ENCODE measurements at places on chromosomes 6 and 20.

GRCh38 chr20:63215101-63216040 is 560 bp downstream of the YTHDF1 start:
- DNase-seq: peak; percentile 16

GRCh38 chr6:14743474-14744211 is 502.2 kb upstream of the JARID2 start:
- peak; percentile 91 for DNase-seq

- DNase-seq: no peak
These were observed 811 bp upstream of the RSPO4 start for GRCh38 chr20:1002682-1003561.

DNA sequence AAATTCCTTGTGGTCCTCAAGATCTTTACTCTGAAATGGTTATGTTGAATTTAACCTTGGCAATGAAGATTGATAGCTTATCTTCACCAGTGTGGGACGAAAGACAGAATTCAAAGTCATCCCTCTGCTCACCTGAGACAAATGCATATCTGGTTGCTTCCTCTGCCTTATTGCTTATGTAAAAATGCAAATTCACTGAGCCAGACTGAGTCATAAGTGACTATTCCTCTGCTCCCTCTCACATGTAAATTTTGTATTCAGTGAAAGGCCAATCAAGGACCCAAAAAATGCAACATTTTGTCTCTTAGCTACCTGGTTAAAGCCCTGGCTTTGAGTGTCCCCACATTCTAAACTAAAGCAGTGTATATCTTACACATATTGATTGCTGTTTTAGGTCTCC is 593.1 kb upstream of the GJE1 start:
- DNase-seq: no peak

- no peak for DNase-seq
These were observed 222.8 kb upstream of the CDYL start for GRCh38 chr6:4553387-4553786.
